Activated CD4-positive, alpha-beta memory T cell treated with anti-CD3 and anti-CD28 coated beads, Interleukin-2, amount 10 ng/mL, durations not matched to agents 7 days and 5 days (primary cell): ENCODE measurements at places on chromosomes 3 and 15. TPM values are rescaled to one million over a fixed set of nuclear protein-coding genes. Genes with fewer than 3 reads are reported as not detected.
A peak's percentile ranks its signal among the peaks of the same experiment; 100 is the strongest.

- H3K36me3 ChIP-seq: no peaks in the 10 kb centered on the region
- no peaks in the 10 kb centered on the region for H3K27me3 ChIP-seq
- H3K4me1 ChIP-seq: no peaks in the 10 kb centered on the region
- no peak overlapping the region for H3K4me3 ChIP-seq
- H3K27ac ChIP-seq: no peak overlapping the region
Measured at GRCh38 chr15:35963326-35963725, 417.4 kb upstream of the DPH6 start.

GRCh38 chr15:87818756-87819155 is 437.8 kb downstream of the NTRK3 start:
- no peak overlapping the region for H3K27ac ChIP-seq
- H3K27me3 ChIP-seq: no peaks in the 10 kb centered on the region
- no peaks in the 10 kb centered on the region for H3K4me1 ChIP-seq
- no peak overlapping the region for H3K4me3 ChIP-seq
- no peaks in the 10 kb centered on the region for H3K36me3 ChIP-seq

DNA sequence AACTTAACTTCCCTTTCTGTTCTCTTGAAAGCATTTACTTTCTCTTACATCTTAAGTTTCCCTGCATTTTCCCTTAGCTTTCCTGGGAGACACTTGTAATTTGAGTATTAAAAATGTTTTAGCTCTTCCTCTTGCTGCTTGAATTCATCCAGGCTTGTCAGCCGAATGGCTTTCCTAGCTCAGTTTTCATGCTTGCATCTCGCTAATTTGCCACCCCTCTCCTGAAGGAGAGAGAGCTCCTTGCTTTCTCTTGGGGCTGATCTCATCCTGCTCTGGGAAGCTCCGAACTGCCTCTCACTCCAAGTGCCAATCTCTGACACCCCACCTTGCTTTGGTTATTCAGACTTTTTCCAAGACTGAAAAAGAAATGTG is 374.6 kb upstream of the TBL1XR1 start:
- no peak overlapping the region for H3K27ac ChIP-seq
- no peaks in the 10 kb centered on the region for H3K36me3 ChIP-seq
- H3K4me3 ChIP-seq: no peak overlapping the region
- DNase-seq: no peak
- H3K27me3 ChIP-seq: no peaks in the 10 kb centered on the region
- no peaks in the 10 kb centered on the region for H3K4me1 ChIP-seq

DNA sequence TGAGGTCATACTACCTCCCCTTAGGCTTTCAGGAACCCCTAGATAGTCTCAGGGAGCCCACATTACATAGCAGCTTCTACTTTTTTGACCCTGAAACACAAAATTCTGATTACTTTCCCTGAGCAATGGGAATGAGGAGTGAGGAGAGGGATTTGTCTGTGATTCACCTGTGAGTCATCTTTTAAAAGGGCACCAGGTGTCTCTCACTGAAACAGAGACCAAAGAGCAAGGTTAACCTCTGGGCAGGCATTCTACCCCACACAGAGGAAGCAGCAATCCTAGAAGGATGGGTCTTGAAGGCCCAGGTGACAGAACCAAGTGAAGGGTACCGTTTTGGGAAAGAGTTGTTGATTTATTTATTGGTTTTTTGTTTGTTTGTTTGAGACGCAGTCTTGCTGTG is 31.1 kb upstream of the UBE2E2 start:
- H3K4me3 ChIP-seq: no peak overlapping the region
- no peaks in the 10 kb centered on the region for H3K36me3 ChIP-seq
- H3K27me3 ChIP-seq: no peaks in the 10 kb centered on the region
- no peak overlapping the region for H3K27ac ChIP-seq

DNA sequence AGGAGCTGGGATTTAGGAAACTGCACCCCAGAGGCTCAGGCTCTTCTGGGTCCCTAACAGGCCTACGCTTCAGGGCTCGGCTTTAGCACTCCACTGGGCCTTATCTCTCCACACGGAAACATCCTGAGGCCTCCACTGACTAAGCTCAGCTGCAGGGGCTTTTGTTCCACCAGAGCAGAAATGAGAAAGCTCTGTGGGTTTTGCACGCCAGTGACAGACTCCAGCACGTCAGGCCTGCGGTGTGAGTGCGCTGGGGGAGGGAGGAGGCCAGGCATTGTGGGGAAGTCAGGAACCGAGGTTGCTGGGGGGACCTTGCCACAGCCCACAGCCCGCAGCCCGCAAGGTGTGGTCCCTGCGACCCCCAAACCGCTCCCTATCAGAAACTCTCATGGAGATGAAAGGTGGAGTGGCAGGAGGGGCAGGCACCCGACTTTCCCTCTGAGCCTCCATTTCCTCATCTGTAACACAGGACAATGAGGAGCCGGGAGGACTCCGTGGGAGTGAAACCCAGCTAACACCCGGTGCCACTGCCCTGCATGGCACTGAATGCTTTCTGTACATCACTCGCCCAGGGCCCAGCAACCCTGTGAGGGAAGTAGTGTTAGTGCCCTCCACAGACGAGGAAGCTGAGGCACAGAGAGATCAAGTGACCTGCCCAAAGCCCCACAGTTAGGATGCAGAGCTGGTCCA is 106.5 kb downstream of the TPRA1 start:
- H3K36me3 ChIP-seq: no peaks in the 10 kb centered on the region
- peak overlapping the region; percentile 18 for H3K27ac ChIP-seq
- no peak overlapping the region for H3K4me3 ChIP-seq

GRCh38 chr15:86663304-86663703 is 583.6 kb downstream of the AGBL1 start:
- no peaks in the 10 kb centered on the region for H3K4me1 ChIP-seq
- peaks cover 1% of the 10 kb centered on the region for H3K27me3 ChIP-seq
- no peak overlapping the region for H3K27ac ChIP-seq
- no peak overlapping the region for H3K4me3 ChIP-seq
- no peak for DNase-seq

DNA sequence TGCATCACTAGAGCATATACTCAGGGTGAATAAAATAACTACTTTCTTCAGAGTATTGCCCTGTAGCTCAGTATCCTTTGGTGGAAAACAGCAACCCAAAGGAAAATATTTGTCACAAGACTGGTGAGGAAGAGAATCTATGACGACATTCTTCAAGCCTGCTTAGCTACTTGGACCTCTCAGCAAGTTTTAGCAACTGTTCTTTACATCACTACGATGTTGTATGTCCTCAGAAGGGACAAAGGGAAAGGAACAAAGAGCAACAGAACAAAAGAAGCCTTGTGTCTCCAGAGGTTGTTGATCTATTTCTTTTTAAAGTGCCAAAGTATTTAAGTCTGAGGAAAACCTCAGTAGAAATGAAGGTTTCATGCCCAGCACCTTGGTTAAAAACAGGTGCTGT is 746.7 kb downstream of the NAALADL2 start:
- no peaks in the 10 kb centered on the region for H3K36me3 ChIP-seq
- H3K4me3 ChIP-seq: no peak overlapping the region
- no peaks in the 10 kb centered on the region for H3K4me1 ChIP-seq
- H3K27me3 ChIP-seq: no peaks in the 10 kb centered on the region

DNA sequence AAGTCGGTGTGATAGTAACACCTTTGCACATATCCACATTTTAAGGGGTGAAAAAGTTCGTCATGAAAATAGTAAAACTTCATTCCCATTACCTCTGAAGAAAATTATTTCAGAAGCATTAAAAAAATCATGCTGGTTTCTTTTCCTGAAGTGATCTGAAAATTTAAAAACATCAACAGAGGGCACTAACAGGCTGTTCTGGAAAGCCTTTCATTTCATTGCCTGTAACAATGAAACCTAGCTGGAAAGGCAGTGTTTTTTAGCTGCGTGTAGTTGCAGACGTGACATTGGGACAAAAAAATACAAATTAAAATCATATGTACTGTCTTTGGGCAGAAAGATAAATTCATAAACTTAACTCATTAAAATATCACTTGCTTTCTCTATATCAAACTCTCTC is 993.8 kb downstream of the GBE1 start:
- H3K36me3 ChIP-seq: no peaks in the 10 kb centered on the region
- H3K4me3 ChIP-seq: no peak overlapping the region
- H3K27ac ChIP-seq: no peak overlapping the region
- no peak for DNase-seq
- no peaks in the 10 kb centered on the region for H3K27me3 ChIP-seq

ADIPOQ gene
- not detected for total RNA-seq

DNA sequence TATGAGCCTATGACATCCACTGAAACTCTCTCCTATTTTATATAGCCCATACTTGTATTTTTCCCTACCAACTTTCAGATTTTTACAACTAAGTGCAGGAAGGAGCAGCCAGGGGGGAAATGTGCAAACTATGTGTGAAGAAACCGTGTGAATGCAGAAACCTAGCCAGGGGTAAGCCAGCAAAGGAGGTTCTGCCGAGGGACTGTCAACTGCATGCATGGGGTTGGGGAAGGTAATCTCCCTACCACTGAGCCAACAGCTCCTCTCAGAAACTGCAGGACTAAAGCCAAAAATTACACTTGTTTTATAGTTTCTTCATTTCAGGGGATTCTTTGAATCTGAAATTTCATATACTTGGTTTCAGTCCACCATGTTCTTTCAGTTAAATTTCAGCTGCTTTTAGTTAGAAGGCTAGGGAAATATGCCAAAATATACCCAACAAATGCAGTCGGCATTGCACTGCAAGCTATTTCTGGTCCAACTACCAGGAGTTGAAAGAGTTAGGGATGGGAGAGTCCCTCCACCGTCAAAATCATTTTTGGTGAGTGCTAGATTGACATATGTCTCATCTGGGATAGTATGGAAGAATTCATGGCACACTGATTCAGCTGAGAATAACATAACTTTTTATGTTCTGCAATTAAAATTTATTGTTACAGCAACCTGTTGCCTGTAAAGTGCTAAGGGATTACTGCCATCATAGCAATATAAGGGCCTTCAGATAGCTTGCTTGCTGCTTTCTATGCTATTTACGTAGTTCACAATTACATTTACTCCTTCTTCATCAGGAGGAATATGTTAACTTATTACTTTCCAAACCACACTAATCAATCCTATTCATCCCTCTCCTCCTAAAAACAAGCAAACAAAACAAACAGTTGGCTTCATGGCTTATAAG is 904.2 kb downstream of the ROBO1 start:
- no peaks in the 10 kb centered on the region for H3K27me3 ChIP-seq
- no peaks in the 10 kb centered on the region for H3K4me1 ChIP-seq
- no peak overlapping the region for H3K27ac ChIP-seq

- no peak for DNase-seq
- H3K4me1 ChIP-seq: peaks cover 8% of the 10 kb centered on the region
- peaks cover 24% of the 10 kb centered on the region for H3K36me3 ChIP-seq
- H3K27ac ChIP-seq: no peak overlapping the region
- no peak overlapping the region for H3K4me3 ChIP-seq
Measured at GRCh38 chr15:44482090-44482489, 54.7 kb downstream of the CTDSPL2 start.

CCR1 gene
- 20.0 TPM for total RNA-seq
